ENCODE measurements at places on chromosomes 1 and 21.

DNA sequence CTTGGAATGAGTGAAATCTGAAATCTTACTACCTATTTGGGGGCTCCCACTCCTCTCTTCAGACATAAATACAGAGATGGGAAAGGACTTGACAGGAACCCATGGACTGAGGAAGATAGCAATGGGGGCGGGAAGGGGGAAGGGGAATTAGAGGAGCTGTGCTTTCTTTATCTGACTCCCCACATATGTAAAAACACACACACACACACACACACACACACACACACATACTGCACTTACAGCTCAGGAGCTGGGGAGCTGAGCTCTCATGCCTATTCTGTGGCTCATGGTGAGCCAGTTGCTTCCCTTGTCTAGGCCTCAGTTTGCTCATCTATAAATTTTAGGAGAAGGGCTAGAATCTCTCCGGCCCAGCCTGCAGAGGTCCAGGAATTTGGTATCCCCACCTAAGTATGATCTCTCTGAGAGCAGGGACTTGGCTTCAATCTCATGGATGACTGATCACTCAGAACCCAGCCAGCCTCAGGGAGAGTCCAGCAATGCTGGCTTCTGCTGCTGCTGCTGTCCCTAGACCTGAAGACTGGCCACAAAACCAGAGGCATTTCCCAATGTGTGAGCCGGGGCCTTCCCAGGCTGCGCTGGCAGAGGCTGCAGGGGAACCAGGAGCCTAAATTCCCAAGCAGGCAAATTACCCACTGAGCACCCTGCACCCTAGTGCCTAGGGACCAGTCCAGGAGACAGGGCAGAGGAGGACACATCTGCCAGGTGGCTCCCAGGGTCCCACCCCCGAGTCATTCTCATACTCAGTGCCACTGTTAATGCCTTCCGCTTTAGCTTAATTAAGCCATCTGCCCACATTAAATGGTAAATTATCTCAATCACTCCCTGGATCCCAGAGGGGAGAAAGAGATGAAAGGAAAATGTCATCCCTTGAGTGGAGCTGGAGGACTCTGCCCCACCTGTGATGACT lies 57.5 kb upstream of the RBM15 start:
- DNase-seq = no peak

GRCh38 chr1:3062616-3063378 lies 6.2 kb upstream of the PRDM16 start:
- no peak for DNase-seq

GRCh38 chr1:36989241-36989640 lies 45.1 kb downstream of the GRIK3 start:
- no peak for DNase-seq

GRCh38 chr21:46171585-46171984 lies 12.7 kb downstream of the SPATC1L start:
- no peak for DNase-seq

GRCh38 chr21:45574691-45575090 lies 32.5 kb upstream of the SLC19A1 start:
- DNase-seq = no peak

DNA sequence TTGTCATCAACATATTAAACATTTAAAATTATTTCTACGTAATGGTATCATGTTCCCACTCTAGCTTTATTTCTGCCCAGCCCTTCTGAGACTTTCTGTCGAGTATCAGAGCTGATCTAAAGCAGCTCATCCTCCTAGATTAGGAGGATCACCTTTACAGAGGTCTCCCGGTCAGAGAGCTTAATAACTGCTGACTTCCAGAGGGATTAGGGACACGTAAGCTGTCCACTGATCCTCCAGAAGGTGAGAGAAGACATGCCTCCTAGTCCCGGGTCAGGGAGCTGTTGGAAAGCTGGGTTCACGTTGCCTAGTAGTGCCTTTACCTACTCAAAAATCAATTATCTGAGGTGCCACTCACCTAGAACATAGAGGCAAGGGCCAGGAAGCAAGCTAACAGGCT lies 31.2 kb upstream of the NADK start:
- DNase-seq = no peak

DNA sequence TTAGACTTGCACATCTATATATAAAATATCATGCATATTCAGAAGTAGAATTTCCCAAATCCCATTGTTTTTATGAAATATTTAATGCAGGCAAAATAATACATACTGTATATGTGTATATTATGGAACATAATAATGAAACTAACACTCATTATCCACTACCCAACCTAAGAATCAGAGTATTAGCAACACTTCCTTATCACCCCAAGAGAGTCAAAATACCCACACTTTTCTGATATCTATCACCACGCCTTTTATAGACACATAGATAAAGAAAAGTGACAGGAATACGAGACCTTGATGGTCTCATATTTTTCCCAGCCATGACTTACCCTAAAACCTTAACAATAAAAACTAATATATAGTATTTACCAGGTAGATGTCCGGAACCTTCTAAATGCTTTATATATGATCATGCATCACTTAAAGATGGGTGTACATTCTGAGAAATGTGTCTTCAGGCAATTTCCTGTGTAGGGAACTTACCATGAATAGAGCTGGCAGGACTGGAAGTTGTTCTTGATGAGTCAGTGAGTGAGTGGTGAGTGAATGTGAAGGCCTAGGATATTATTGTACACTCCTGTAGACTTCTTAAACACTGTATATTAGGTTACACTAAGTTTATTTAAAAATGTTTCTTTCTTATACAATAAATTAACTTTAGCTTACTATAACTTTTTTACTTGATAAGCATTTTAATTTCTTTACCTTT lies 45.5 kb downstream of the TNFSF4 start:
- DNase-seq = peak; percentile 40

GRCh38 chr1:39829791-39830533 lies 41.3 kb upstream of the BMP8B start:
- DNase-seq = no peak

GRCh38 chr1:9544926-9545325 lies 5.7 kb downstream of the SLC25A33 start:
- no peak for DNase-seq

GRCh38 chr1:107941123-107941522 lies 23.9 kb downstream of the VAV3 start:
- DNase-seq = no peak

GRCh38 chr1:69148731-69149130 lies 419.0 kb upstream of the LRRC7 start:
- DNase-seq = no peak

DNA sequence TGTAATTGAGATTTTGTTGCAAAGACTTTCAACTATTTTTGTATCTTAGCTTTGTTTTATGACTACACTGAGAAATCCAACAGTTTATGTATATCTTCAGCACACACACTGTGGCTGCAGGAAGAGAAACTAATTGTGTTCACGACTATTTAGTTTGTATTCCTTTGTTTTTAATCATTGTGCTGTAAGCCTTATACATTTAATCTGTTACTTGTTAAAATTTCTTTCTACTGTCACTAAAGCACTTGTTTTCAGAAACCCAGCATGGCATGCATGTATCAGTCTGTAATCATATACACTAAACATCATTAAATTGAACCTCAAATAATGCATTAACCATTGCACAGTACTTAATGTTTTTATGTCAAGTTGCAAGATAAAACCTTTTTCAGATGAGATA lies 656 bp downstream of the ANGPTL1 start:
- DNase-seq = no peak

- DNase-seq = no peak
These were observed 21.6 kb upstream of the TARDBP start for GRCh38 chr1:10990828-10991227.

DNA sequence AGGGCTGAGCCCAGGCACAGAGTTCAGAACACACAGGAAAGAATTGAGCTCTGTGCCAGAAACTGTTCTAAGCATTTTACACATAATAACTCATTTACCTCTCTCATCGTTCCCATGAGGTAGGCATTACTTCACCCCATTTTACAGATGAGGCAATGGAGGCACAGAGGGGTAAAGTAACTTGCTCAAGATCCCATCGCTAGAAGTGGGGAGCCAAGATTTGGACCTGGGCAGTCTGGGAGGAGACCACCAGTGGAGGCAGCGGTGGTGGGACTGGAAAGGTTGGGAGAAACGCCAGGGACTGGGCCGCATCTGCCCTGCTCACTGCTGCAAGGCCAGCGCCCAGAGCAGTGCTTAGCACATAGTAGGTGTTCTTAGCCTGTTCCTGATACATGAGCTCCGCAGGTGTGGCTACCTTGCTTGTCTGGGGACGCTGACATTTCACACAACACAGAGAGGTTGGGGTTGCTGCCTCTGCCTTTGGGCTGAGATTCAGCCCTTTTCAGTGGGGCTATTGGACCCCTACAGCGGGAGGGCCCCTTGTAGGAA lies 27.8 kb upstream of the EPS8L3 start:
- no peak for DNase-seq

DNA sequence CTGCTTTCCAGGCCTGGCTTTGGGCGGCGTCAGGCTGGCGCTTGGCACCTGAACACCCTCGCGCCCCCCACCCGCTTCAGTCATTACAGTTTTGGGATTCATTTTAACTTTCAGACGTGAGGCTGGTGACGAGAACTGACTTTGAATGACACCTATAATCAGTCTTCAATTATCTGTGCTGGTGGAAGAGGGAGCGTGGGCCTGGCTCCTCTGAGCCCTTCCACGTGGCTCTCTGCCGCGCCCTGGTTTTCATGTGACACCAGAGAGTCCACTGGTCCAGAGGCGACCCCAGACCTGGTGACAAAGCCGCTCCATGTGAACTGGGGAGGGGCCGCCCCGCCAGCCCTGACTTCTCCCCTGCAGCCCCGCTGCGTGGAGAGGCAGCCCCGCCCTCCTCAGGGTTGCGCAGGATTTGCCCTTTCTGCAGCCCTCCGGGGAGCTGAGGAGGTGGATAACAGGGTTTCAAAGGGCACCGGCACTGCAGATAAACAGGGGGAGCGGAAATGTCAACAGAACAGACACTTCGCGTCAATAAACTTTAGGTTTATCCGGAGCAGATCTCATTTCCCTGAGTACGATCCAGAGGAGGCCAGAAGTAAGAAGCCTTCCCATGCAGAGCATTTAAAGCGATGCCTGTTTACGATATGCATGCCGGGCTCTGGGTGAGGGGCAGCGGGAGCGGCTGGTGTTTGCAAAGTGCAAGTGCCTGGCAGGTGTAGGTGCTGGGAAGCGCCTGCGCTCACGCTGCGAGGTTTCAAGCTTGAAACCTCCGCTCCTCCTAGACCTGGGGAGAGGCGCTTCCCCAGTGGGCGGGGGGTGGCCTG lies 56.4 kb downstream of the AJAP1 start:
- no peak for DNase-seq

DNA sequence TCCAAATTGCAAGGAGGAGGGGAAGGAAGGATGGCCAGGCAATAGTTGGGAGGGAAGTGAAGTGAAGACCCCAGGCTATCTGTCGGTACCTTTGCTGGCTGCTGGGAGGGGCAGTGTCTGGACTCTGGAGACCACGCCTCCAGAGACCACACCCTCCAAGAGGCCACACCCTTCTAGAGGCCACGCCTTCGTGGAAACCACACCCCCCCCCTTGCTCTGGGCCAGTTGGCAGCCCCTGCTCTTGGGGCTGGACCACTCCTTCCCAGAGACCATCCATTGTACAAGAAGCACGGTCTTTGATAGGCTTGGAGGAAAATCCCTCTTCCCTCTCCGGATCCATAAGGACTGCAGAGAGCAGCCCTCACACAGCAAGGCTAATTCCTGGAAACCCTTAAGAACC lies 73.1 kb downstream of the RYR2 start:
- no peak for DNase-seq

- no peak for DNase-seq
These were observed 15.4 kb downstream of the KCNH1 start for GRCh38 chr1:211118407-211119102.

DNA sequence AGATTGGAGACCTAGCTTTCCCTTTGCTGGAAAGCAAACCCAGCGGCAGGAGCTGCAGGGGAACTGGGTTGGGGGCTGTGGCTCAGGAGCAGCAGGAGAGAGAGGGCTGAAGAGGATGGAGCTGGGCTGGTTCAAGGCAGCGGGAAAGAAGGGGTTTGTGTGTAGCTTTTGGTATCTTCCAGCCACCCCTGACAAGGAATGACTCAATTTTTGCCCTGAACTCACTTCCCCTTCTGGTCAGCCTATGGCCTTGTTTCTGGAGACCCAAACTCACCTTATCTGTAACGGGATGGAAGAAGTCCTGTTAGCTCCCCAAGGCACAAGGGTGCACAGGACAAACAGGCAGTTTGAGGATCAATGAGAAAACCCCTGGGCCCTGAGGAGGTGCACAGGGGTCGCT lies 13.1 kb downstream of the C1orf115 start:
- no peak for DNase-seq

- no peak for DNase-seq
These were observed 5.5 kb upstream of the GATAD2B start for GRCh38 chr1:153928245-153928644.

DNA sequence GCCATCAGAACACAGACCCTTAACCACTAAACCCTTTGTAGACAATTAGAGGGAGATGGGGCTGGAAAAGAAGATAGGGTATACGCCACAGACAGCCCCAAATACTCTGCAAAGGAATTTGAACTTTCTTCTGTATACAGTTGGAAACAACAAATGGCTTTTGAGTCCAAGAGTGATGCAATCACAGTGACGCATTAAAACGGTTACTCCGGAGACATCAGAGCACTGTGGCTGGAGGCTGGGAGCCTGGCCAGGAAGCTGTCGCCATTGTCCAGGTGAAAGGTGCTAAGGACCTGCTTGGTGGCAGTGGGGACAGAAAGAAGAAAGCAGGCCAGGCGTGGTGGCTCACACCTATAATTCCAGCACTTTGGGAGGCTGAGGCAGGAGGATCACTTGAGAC lies 4.2 kb downstream of the FLAD1 start:
- DNase-seq = no peak

DNA sequence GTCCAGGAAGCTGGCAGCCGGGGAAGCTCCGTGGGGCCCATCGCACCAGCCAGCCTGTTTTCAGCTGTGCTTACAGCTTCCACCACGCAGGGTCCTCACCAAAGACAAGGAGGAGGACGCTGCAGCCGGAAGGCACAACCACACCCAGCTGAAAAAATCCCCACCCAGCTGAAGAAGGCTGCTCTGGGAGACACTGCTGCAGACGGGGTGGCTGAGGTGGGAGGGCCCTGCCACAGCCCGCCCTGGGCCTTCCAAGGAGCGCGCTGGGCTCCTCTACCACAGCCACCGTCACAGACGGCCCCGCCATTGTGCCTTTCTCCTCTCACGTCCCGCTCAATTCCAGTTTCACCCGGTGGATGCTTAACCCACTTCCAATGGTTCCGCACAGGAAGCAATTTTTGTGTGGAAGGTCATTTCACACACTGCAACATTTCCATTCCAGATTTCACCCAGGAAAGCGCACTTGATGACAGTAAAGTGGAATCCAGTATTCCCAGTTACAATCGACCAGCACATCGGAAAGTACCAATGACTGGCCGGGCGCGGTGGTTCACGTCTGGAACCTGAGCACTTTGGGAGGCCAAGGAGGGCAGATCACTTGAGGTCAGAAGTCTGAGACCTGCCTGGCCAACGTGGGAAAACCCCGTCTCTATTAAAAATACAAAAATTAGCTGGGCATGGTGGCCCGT lies 47.9 kb downstream of the NPHP4 start:
- no peak for DNase-seq

- no peak for DNase-seq
These were observed 500 bp downstream of the FAM20B start for GRCh38 chr1:179025975-179026812.
